ENCODE measurements at places on chromosomes 1 and 21.

GRCh38 chr21:34112316-34113033, 39.1 kb downstream of the MRPS6 start:
- no peak for DNase-seq

DNA sequence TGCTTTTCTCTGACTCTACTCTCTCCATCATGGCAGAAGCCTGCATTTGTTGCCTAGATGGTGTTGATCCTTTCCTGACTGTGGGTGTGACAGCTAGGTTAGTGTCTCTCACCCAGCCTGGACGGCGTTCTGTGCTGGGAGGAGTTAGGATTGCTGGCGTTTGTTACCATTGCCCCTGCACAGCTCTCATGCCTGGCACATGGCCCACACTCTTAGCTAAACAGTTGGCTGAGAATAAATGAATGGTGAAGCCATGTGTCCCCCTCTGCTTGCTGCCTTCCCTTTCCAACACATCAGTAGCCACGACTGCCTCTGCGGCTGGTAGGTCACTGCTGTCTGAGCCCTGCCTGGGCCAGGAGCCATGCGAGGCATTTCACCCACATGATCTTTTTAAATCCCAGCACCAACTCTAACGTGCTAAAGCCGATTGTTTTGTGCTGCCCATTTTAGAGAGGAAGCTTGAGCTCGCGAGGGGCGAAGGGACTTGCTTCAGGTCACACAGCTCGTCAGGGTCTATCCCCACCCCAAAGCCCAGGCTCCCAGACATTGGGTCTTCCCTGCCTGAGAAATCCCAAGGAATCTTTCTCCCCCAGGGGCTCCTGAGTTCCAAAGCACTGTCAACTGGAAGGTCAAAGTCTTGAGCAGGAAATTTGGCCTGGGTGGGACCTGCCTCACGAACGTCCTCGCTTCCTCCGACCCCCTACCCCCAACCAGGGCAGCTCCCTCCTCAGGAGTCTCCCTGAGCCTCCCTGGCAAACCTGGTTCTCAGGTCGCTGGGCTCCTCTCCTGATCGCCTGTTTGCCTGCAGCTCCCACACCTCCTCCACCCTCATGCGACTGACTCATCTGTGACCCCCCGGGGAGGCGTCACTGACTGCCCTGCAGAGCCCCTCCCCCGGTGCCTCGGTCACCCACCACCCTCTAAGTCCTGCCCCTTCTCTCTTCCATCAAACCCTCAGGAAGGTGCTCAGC, 271.7 kb upstream of the C1orf174 start:
- no peak for DNase-seq

DNA sequence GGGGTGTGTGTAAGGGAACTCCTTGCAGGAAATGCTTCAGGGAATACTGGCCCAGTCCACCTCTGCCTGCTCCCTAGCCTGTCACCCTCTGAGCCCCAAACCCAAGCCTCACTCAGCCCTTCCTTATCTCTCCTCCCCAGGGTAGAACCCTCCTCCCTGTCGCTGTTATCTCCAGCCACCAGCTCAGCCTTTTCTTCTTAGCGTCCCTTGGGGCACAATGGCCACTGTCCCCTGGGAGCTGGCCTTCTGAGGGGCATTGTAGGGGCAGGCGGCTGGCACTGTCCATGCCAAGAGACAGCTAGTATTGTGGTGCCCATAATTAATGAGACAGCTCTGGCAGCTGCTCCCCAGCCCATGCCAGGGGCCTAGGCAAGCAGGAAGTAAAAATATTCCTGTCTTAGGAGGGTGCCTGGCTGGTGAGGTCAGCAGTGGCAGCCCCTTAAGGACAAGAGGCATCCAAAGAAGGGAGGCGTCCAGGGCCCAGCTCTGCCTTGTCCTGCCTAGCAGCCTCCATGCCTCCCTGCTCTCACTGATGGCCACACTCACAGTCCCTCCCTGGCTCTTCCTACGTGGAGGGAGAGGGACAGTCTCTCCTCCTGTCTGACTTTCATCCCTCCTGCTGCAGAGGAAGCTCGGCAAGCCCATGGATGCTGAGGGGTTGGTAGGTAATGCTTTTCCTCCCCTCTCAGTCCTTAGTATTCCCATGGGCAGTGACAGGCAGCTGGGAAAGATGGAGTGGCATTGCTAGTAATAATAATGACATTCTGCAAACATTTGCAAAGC, 37.5 kb downstream of the KCNQ4 start:
- DNase-seq, result no peak

DNA sequence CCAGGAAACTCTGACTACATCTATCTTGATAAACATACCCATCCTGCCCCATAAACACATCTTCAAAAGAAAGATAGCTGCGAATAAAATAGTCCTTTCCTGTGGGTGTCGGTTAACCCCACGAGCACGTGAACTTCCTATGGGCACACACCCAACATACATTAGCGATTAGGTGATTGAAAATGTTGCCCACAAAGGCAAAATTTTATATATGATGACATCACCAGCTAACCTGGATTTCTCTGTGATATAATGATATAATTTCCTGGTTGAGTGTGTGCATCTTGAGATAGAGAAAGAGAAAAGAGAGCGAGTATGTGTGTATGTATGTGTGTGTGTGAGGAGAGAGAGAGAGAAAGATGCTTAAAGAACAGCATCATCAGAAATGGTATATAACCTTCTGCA, 296.1 kb downstream of the PTPRC start:
- DNase-seq, result peak; percentile 56

GRCh38 chr1:168867941-168868634, 139.1 kb upstream of the DPT start:
- DNase-seq, result no peak

DNA sequence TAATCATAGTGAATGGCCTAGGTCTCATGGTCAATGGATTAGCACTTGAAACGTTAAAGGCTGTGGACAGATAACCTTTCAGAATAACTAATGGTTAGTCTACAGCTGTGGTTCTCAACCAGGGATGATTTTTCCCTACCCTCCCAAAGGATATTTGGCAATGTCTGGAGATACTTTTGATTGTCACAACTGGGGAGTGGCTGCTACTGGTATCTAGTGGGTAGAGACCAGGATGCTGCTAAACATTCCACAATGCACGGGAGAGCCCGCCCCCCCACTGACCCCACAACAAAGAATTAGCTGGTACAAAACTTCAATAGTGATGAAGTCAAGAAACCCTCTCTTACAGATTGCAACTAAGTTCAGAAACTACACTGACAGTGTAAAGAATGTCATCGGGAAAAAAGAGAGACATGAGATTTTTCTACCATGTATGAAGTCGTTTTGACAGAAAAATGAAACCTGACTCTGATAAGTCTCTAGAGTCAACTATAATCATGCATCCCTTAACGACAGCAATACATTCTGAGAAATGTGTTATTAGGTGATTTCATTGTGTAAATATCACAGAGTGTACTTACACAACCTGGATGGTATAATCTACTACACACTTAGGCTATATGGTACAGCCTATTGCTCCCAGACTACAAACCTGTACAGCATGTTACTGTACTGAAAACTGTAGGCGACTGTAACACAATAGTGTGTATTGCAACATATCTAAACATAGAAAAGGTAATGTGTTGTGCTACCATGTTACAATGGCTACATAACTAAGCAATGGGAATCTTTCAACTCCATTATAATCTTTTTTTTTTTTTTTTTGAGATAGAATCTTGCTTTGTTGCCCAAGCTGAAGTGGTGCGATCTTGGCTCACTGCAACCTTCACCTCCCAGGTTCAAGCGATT, 49.7 kb upstream of the PRDX6 start:
- no peak for DNase-seq

GRCh38 chr1:153872331-153872730, 50.4 kb downstream of the GATAD2B start:
- DNase-seq, result no peak

- DNase-seq, result no peak
These were observed 54.1 kb upstream of the MUTYH start for GRCh38 chr1:45394342-45394741.

- DNase-seq, result no peak
These were observed 170.2 kb downstream of the TNR start for GRCh38 chr1:175572932-175573868.

DNA sequence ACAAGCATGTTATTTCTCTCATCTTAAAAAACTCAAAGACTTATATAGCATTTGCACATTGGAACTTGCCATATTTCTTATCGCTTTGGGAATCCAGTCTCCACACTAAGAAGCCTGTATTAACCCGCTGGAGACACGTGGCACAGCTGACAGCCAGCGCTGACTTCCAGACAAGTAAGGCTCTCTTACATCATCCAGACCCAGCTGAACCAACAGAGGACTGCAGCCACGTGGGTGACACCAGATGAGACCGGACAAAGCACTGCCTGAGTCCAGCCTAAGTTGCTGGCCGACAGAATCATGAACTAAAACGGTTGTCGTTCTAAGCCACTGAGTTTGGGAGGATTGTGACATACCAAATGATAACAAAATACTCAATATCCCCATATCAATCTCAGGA, 6.3 kb upstream of the CD247 start:
- no peak for DNase-seq

GRCh38 chr1:81877940-81878339, 77.2 kb downstream of the ADGRL2 start:
- DNase-seq, result peak; percentile 36

- no peak for DNase-seq
These were observed 195.2 kb downstream of the PBX1 start for GRCh38 chr1:164754088-164754600.

DNA sequence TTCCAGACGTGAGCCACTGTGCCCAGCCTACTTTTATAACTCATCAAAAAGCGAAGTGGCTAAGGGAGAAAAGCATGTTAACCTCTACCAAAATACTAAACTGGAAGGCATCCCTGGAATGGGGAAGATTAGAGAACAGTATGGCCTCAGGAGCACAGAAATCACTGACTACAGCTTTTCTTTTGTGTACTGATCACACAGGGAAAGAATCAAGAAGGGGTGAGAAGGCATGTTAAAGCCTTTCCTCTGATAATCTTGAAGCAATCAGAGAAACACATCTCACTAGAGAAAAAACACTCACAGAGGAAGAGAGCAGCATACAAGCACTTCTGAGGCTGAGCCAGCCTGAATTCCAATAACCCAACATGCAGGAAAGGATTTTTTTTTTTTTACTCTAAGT, 10.7 kb downstream of the PCAT6 start:
- no peak for DNase-seq

DNA sequence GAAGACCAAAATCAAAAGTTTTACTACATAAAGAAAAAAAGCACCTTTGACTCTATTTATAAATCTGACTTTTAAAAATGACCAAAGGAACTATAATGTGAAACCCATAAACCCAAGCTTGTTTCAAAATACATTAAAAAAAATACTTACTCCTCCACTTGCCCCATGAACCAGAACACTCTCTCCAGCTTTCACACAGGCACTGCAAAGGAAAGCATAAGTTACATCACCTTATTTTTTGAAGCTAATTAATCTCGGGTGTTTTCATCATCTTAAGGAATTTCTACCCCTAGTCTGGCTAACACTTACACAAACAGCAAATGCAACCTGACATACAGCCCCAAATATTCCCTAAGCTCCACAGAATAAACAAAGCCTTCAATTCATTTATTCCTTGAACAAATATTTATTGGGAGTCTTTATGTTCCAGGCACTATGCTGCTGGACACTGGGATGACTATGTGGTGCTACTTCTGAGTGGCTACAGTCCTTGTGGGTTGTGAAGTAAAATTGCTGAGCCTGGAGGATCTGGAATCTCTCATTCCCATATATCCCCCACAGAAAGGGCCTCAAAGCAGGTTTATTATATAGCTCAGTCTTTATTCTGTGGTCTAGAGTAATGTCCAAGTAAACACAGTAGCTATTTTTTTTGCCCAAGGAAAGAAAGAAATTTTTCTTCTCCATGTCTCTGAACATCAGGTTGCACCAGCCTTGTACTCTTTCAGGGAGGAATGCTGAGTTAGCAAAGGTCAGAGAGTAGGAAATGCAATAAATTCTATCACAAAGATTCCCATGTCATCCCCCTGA, 18.2 kb downstream of the CRYZ start:
- DNase-seq, result no peak

DNA sequence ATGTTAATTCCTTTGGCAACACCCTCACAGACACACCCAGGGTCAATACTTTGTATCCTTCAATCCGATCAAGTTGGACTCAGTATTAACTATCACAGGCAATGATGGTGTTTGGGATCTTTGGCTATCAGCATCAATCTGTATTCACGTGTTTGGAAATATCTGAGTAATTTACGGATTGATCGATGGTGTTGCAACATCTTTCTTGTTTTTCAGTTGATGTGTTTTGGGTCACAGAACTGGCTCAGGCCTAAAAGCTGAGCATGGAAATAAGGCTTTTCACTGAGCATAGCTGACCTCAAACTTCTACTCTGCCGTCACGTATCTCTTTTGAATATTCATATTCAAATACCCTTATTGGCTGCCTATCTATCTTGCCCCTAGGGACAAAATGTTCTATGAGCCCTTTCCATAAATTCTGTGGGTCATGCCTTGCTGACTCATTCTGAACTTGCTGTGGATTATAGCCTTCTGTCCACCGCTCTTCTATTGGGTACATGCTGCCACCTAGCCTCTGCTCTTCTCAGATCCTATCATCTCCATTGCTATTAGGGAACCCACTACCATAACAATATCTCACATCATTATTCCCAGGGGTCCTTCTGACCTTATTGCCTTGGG, 156.0 kb downstream of the PDE4B start:
- no peak for DNase-seq

DNA sequence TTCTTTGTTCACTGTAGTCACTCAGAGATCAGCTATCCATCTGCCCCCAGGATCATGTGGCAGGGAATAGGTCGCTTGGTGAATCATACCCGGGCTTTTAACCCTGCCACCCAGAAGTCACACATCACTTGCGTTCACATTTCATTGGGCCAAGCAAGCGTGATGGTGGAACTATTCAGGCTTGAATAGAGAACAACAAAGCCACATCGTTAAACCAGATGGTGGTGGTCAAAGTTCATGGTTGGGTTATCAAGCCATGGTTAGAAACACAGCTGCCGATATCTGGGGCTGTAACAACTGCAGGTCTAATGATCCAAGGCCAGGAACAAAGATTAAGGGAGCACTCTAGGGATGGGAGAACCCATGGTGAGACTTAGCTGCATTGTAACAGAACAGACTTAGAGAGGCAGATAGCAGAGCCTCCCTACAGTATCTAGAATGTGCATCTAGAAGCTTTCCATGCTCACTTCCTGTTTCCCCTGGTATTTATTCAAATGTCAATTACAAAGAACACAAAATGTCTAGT, 40.0 kb upstream of the PTPRC start:
- DNase-seq, result peak; percentile 92

- DNase-seq, result no peak
These were observed 26.7 kb downstream of the PGBD5 start for GRCh38 chr1:230399321-230400006.

DNA sequence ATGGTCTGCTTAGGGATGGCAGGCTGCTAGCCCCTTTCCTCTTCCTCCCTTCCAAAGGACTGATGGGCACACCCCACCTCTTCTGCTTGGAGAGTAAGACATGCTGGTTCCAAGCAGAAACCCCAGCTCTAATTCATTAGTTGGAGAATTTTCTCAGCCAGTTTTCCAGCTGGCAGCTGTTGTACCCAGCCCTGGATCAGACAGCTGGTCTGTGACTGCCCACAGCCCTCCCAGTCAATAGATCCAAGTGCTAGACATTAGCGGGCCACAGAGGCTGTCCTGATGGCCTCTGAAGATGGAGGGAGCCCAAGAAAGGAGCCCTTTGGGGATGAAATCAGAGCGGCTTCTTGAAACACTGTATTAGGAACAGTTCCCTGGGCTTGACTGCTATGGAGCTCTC, 35.8 kb downstream of the ACOT11 start:
- DNase-seq, result no peak

- DNase-seq, result no peak
These were observed 318.8 kb upstream of the ZRANB2 start for GRCh38 chr1:71399594-71399993.

- DNase-seq, result peak; percentile 60
These were observed 1.1 kb upstream of the TMEM167B start for GRCh38 chr1:109089242-109090015.
